ENCODE measurements at places on chromosomes 2 and 18.

DNA sequence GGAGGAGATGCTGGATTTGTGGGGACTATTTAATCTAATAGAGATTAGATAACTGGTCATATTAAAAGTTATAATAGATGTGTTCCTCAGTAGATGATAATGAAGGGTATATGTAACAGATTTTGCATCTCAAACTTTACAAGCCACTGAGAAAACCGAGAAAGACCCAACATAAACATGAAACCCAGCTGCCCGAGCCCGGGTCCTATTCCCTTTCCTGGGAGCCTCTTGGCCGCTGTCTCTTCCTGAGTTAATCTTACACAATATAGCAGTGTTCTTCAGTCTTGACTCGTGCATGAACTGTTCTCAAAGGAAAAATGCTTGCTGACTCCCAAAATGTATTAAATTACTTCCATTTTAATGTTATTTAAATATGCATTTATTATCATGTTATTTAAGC lies 94.5 kb downstream of the COPS8 start:
- no peak for DNase-seq

- no peak for DNase-seq
Observed at GRCh38 chr2:128765811-128766210, 447.1 kb upstream of the HS6ST1 start.

GRCh38 chr2:42830922-42831574 lies 38.7 kb upstream of the HAAO start:
- DNase-seq = no peak

GRCh38 chr2:222782201-222782730 lies 78.6 kb upstream of the ACSL3 start:
- DNase-seq = no peak

DNA sequence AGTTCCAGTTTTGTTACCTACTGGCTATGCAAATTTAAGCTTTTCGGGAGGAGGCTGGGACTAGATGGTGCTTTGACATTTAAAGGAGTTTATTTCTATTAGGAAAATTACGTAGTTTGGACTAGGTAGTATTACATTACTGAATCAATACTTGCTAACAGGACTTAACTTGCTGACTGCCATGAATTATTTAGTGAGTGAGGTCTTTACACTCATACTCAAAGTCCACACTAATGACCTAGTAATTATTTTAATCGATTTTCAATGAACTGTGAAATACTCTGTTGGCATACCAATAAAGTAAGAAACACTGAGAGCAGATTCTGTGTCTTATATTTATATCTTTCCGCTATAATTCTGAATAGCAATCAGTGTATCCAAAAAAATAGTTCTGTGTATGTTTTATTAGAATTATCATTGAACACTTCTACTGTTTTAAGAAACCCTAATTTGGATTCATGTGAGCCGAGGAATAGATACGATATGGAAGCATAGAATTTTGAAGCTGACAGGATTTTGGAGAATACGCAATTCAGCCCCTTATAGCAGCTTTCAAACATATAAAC lies 55.0 kb downstream of the CHST9 start:
- no peak for DNase-seq

- no peak for DNase-seq
Observed at GRCh38 chr18:47108373-47108772, 41.9 kb downstream of the HDHD2 start.

DNA sequence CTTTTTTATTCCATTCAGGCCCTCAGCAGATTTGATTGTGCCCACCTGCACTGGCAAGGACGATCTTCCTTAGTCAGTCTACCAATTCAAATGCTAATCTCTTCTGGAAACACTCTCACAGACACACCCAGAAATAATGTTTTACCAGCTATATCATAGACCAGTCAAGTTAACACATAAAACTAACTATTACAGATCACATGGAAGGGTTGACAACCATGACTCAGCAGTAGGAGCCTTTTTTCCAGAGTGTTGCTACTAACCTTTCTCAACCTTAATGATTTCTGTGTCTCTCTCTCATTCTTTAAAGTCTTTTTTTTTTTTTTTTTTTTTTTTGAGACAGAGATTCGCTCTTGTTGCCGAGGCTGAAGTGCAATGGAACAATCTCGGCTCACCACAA lies 143.5 kb upstream of the MSH6 start:
- no peak for DNase-seq

GRCh38 chr18:57794951-57795728 lies 8.0 kb downstream of the ATP8B1 start:
- DNase-seq = no peak

DNA sequence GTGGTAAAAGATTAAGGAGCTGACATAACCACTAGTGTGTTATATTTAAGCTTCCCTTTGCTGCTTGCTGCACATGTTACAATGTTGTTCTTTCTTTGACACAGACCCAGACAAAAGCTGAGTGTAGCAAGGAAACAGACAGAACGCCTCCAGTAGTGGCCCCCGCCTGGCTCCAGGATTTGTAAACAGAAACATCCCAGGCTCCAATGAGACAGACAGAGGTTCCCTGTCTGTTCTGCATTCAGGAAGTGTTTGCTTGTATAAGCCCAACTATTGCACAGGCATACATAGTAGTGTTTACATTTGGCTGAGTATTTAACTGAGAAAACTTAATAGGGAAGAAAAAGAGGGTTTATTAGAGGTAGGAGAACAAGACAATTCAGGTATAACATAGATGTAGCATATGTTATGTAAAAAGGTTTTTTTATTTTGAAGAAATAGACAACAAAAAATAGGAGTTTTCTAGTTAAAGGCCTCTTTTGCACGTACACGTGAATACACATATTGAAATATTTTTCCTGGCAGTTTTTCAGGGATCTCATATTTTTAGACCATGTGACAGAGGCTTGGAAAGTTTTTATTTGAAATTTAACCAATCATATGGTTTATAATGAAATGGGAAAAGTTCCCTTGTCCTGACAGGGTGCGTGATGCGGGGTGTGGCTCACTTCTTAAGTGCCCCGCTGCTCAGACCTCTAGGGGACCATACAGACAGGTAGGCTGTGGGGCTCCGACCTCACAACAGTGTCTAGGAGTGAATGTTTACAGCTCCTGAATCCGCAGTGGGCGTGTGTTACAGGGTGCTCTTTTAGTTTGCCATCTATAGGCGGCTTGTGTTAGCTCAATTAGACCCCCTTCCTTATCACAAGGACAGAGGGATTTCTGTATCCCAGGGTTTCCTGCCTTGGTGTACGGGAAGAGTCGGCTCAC lies 118.4 kb downstream of the BMPR2 start:
- no peak for DNase-seq

DNA sequence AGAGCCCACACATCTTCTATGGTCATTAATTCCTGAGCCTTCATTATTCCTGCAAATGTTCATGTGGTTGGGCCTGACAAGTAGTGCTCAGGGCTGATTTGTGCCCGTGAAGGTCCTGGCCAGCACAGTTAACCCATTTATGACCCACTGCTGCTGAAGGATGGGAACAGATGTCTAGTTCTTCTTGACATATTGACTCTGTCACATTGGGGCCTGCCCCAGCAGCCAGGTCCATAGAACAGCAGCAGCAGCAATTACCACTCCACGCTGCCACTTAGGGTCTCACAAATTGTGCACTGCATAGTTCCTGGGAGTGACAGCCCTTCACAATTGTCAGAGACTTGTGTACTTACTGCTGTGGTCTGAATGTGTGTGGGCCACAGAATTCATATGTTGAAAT lies 442.3 kb upstream of the RGPD4 start:
- DNase-seq = no peak

Data from suppressor macrophage (primary cell).